ENCODE measurements at places on chromosomes 16 and 17.

GRCh38 chr17:45172541-45173286 is 11.0 kb downstream of the HEXIM2 start:
- peak; percentile 11 for DNase-seq

- DNase-seq: no peak
These were observed 15.2 kb downstream of the PHLPP2 start for GRCh38 chr16:71709229-71709781.

- DNase-seq: no peak
These were observed 164.6 kb downstream of the SALL1 start for GRCh38 chr16:50986453-50986852.

DNA sequence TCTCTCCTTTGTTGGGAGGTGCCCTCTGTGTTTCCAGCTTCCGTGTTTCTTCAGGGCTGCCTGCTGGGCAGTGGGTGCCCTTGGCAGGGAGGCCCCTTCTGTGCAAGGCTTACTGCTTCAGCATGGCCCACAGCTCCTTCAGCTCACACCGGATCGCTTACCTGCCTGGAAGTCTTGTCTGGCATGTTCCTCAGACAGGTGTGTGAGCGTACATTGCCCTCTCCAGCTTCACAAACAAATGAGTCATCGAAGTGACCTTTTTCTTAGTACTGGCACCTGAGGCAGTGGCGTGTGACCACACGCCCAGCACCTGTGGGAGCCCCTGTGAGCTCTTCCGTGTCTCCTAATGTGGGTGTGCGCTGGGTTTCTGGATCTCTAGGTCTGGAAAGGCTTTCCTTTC is 3.5 kb downstream of the RAB40C start:
- no peak for DNase-seq

GRCh38 chr17:28182559-28182958 is 136.4 kb upstream of the TMEM97 start:
- DNase-seq: no peak

DNA sequence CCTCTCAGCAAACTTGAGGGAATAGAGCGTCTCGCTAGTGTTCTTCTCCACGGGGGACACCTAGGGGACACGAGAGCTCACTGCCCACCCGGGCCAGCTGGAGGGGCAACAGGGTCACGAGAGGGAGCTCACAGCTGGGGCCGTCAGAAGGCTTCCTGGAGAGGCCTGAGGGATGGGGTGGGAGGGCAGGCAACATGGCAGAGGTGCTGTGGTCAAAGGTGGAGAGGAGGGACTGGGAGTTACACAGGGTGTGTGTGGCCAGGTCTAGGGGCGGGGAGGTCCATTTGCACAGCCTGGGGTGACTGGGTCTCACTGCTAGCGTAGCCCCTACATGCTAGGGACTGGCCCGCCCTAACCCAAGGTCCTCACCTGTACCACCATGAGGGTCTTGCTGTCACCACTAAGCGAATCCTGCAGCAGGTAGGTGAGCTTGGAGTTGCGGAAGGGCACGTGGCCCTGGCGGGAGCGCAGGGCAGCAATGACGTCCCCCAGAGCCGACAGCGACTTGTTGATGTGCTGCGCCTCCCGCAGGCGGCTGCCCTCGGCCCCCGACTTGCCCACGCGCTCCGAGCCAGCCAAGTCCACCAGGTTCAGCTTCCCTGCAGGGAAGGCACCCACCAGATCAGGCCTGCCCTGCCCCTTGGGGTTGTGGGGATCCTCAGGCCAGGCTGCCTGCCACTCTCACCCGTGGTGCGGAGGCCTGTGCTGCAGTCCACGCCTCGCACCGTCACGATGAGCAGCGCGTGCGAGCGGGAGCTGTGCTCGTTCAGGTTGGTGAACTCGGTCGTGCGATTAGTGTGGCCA is 25.0 kb downstream of the KATNB1 start:
- DNase-seq: no peak

DNA sequence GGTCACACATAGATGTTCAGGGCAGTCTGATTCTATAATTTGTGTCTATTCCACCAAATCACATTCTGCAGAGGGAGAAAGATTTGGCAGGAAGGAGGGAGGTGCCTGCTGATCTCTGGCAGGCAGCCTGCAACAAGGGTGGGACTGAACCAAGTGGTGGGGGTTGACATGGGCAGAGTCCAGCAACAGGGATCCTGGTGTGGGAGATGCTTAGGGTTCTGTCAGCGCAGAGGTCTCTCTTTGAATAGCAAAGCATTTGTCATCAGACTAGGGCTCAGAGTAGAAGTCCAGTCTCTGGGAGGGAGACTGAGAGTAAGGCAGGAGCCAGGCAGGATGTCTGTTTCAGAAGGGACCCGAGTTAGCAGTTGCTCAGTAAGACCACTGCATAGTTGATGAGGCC is 94.6 kb downstream of the UTP18 start:
- DNase-seq: no peak

DNA sequence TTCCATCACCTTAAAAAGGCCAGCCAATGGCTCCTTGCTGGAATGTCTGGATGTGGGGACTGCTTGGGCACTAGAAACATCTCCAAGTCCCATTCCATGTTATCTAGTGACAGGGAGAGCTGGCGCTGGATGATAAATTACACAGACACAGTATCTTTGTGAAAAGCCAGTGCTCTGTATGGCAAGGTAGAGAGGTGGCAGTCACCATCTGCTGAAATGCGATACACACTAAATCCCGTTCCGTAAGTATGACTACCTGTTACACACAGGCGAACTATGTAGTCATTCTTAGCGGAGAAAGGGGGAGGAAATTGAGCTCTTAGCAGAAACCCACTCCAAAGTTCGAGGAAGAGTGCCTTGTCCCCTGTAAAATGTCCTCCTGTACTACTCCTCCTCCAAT is 81.0 kb upstream of the MYOCD start:
- no peak for DNase-seq

All from activated naive CD4-positive, alpha-beta T cell (primary cell).